ENCODE measurements at places on chromosomes 11 and 22.

- DNase-seq = no peak
Observed at GRCh38 chr22:36253523-36254490, 874 bp downstream of the APOL1 start.

GRCh38 chr11:3866206-3866605 is 10.7 kb downstream of the STIM1 start:
- DNase-seq = no peak

DNA sequence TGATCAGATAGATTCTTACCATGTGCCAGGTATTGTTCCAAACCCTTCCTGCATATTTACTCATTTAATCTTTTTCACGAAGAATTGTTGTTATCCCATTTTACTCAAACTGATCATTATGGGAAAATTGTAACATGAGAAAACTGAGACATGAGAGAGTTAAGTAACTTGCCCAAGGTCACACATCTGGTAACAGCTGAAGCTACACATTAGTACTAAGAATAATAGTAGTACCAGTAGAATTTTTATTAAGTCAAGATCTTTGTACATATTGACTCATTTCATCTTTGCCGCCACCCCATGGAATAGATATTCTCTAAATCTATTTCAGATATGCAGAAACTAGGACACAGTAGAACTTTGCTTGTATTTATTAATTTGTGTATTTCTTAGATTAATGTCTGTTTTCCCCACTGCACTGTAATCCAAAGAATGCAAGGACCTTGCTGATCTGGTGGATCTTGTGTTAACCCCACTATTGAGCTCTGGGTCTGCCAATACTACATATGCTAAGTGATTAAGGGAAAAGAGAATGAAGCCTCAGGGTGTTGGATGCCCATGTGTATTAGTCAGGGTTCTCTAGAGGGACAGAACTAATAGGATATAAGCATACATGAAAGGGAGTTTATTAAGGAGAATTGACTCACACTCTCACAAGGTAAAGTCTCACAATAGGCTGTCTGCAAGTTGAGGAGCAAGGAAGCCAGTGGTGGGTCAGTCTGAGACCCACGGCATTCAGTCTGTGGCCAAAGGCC is 72.8 kb downstream of the PARVA start:
- no peak for DNase-seq

DNA sequence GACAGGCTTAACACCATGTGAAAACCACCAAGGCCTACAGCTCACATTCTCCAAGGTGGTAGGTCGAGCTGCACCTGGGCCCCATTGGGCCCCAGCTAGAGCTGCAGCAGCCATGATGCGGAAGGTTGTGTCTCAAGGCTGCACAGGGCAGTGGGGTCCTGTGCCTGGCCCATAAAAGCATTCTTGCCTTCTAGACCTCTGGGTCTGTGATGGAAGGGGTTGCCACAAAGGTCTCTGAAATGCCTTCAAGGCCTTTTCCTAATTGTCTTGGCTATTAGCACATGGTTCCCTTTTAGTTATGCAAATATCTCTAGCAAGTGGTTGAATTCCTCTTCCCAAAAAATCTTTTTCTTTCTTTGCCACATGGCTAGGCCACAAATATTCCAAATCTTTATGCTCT is 52.5 kb upstream of the C11orf58 start:
- DNase-seq = no peak

- DNase-seq = no peak
Observed at GRCh38 chr11:12112750-12113149, 2.4 kb downstream of the MICAL2 start.

DNA sequence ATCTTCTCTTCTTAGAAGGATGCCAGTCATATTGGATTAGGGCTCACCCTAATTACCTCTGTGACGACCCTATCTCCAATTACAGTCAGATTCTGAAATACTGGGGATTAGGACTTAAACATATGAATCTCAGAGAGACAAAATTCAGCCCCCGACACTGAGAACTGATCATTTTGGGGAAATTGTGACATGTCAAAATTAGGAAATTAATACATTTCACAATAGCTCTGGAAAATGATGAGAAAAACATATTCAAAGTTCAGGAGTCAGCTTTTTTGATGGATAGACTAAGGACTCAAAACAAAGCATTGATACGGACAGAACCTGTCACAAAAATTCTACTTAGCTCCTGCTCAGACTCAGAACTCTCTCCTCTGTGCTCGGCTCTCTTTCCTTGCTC is 40.8 kb downstream of the COMMD9 start:
- DNase-seq = no peak

- DNase-seq = no peak
Observed at GRCh38 chr11:92357344-92357743, 132.7 kb downstream of the FAT3 start.

DNA sequence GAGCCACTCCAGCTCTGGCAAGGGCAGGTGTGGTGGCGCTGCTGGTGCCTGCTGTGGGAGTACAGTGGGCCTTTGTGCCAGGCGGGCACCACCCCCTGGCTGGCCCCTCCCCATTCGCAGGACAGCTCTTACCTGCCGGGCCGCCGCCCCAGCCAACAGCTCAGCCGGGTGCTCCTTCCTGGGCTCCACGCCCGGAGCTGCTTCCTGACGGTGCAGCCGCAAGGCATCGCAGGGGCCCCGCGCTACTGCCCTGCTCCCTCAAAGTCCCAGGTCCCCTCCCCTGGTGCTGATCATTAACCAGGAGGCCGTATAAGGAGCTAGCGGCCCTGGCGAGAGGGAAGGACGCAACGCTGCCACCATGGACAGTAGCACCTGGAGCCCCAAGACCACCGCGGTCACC is at the start of gene SLC5A1:
Gene SLC5A1 (plus strand): TSS at position 338 of the 400 bp plus-strand sequence. CDS start 21 bp downstream, at position 359.
- DNase-seq = no peak

DNA sequence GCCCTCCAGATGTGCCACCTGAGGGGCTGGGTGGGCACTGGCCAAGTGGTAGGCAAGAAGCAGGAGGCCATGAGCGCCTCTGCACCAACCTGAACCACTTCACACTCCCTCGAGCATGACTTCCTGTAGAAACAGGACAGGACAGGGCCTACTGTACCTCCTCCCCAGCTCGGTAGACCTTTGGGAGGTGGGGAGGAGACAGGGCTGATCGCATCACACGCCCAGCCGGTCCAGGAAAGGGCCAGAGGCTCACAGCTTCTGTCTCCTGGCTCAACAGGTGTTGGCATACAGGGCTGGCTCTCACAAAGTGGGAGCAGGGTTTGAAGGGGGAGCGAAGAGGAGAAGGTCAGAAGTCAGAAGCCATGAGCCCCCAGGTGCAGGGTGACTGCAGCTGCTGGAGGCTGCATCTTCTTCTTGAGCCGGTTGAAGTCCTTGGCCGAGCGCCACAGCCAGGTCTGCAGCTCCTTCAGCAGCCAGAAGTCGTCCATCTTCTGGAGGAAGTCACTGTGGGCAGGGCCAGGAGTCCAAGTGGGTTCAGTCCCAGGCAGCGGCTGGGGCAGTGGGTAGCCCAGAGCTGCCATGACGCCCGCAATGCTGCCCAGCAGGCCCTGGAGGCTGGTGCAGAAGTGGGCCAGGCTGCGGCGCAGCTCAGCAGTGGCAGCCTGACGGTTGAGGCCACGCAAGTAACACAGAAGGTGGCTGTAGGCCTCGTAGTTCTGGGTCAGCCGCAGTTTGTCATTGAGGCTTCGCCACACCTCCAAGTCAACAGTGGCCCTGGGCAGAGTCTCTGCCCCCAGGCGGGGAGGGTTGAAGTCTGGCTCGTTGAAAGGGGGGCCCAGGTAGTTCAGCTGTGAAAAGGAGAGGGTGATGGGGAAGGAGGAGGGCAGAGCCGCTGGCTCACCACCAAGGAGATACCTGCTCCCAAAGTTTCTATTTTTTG is 8.3 kb downstream of the CLCF1 start:
- no peak for DNase-seq

DNA sequence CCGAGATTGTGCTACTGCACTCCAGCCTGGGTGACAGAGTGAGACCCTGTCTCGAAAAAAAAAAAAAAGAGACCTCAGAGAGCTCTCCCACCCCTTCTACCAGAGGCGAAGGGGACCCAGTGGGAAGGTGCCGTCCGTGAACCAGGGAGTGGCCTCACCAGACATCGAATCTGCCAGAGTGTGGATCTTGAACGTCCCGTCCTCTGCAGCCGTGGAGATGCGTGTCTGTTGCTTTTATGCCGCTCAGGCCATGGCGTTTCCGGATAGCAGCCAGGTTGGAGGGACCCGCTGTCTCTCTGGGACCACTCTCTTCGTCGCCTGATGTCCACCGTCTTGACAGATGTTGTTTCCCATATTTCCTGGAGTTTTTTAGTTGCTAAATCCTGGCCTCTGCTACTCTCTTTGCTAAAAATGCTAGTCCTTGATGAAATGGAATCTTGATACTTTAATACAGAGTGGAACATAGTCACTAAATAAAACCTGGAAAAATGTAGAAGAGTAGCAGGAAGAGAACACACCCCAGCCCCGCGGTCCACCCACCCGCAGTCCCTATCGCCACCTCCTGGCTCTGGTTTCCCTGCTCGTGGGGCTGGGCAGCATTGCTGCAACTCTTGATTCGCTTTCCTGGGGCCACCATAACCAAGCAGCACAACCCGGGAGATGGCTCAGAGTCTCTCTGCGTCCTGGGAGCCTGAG is 12.0 kb upstream of the MUC6 start:
- DNase-seq = no peak
